ENCODE measurements at places on chromosomes 16 and 17.

- DNase-seq: peak; percentile 30
Observed at GRCh38 chr16:2016407-2016922, 3.1 kb upstream of the NPW start.

DNA sequence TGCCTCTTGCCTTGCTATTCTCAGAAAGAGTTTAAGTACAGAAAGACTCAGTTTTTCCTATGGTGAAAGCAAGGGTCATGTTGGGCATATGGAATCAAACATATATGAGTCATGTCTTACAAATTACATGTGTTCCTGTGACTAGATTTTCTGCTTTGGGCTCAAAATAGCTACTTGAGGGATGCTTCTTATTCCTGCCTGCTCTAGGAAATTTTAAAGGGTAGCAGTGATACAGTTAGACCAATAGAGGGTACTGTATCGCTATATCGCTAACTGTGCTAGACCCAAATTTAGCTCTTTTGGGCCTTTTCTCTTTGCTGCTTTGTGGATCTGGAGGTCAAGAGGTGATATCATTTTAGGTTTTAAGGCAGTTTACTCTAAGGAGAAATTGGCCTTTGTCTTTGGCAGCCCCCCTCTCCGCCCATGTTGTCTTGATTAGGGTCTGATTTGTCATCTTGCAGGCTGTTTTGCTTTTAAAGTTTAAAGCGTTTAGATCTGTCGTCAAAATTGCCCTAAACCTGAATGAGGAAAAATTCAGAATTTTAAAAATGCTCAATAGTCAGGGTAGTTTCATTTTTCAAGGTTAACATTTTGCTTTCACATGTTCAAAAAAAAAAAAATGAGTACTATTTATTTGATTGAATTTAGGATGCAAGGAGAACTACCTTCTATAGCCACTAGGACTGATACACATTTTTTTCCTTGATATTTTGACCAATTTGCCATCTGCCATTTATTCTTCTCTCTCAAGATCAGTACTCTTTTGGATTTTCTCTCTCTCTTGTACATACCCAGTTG, 8.8 kb downstream of the NFATC3 start:
- DNase-seq: peak; percentile 62

GRCh38 chr16:67884684-67885083, at the start of gene NRN1L:
NRN1L (plus strand) TSS chr16:67884885; CDS start chr16:67884904, 19 bp downstream.
- peak; percentile 95 for DNase-seq

DNA sequence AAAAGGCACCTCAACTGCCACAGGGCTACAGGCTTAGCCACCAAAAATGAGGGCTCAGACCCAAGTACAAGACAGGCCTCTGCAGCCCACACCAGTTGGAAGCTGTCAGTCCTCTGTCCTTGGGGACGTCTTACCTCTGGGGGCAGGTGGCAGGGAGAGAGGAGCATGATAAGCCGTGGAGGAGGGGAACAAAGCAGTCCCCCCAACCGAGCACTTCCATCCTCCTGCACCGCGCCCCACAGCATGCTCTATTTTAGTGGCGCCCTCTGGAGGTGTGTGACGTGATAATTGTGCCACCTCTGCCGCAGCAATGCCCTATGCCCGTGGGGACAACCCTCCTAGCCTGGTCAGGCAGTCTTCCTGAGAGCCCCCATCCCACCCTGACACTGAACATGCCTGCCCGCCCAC, 13.6 kb downstream of the G6PC3 start:
- peak; percentile 44 for DNase-seq

DNA sequence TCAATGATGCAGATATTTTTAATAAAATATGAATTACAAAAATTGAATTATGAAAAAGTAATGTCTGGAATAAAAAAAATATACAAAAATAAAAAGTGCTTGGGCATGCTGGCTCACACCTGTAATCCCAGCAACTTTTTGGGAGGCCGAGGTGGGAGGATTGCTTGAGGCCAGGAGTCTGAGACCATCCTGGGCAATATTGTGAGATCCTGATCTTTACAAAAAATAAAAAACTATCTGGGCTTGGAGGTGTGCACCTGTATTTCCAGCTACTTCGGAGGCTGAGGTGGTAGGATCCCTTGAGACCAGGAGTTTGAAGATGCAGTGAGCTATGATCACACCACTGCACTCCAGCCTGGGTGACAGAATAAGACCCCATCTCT, 141.8 kb downstream of the NPIPB5 start:
- DNase-seq: no peak

- DNase-seq: no peak
Observed at GRCh38 chr17:48031966-48032365, 5.6 kb downstream of the COPZ2 start.

GRCh38 chr16:23673971-23674614, 4.6 kb upstream of the PLK1 start:
- DNase-seq: no peak

GRCh38 chr17:58410714-58411407, 6.5 kb downstream of the RNF43 start:
- DNase-seq: no peak

DNA sequence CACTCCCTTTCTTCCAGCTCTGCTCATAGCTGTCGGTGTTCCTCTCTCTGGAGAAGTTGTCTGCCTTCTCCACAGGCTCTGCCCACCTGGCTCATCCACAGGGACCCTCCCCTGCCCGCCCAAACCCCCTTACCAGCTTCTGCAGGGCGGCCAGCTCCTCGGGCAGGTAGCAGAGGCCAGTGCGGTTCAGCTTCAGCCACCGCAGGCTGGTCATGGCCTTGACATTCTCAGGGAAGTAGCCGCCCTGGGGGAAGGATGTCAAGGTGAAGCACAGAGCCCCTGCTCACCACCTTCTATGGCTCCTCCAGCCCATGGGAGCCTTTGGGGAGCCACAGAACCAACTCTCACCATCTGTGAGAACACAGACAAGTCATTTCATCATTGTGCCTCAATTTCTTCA, 1.8 kb downstream of the FLII start:
- DNase-seq: no peak

All from mesendoderm (in vitro differentiated cells).